Panc1 (cell line): ENCODE measurements at places on chromosomes 1 and 21.

GRCh38 chr21:31887391-31887841 lies 14.6 kb downstream of the HUNK start:
- no peak for DNase-seq

- no peak for DNase-seq
These were observed 105.6 kb downstream of the PLPP3 start for GRCh38 chr1:56473582-56474270.

- no peak for DNase-seq
These were observed 1.6 kb downstream of the C1orf226 start for GRCh38 chr1:162383091-162383490.

DNA sequence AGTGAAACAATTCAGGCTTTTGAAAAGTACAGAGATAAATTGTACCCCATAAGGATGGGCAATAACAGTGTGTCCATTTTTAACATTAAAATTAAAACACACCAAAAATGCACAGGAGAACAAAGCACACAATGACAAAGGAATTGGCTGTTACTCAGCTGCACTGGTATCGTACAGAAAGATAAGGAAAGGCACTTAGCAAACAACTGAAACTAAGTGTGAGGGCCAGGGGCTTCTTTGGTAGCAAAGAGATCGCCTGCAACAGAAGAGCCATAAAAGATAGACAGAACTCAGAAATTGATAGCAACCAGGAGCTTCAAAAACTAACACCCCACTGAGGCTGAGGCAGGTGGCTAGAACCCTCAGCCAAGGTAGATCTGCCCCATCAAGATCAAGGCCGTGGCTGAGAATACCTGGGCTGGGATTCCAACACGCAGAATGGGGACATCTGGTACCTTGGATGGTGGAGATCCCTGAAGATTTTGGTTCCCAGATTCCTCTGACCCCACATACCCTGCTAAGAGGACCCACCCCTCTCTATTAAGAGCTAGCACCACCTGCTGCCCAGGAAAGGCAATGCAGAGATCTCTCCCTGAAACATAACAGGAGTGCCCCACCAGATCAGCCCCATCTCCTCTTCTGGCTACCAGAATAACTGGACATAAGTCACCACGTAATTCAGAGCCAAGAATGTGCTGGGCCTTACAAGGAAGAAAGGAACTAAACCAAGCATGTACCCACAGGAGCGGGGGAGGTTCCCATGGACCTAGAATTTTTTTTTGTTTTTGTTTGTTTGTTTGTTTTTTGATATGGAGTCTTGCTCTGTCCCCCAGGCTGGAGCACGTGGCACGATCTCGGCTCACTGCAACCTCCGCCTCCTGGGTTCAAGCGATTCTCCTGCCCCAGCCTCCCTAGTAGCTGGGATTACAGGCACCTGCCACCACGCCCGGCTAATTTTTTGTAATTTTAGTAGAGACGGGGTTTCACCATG lies 16.2 kb downstream of the PLEKHO1 start:
- peak; percentile 36 for DNase-seq

- no peak for DNase-seq
These were observed 2.7 kb downstream of the HTR1D start for GRCh38 chr1:23214640-23215039.

- no peak for DNase-seq
These were observed 7.7 kb upstream of the LMNA start for GRCh38 chr1:156106624-156107488.

DNA sequence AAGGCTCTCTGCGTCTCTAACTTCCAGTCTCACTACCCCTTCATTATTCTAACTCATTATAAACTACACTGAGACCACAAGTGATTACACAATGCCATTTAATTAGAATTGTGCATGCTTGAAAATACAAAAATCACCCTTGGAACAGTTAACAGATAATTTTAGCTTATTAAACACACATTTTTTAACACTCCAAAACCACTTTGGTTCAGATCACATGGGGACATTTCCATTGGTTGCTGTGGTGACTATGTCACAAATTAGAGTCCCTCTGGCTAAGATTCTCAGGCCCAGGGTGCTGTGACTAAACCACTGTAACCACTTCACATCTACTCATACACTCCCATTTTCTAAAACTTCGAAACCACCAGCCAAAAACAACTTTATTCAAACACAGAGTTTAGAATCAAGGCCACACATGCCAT lies 43.0 kb downstream of the JAK1 start:
- no peak for DNase-seq

- DNase-seq: no peak
These were observed 74.0 kb upstream of the KCNE2 start for GRCh38 chr21:34289856-34290255.

GRCh38 chr1:9078752-9079500 lies 9.5 kb upstream of the SLC2A5 start:
- DNase-seq: no peak

DNA sequence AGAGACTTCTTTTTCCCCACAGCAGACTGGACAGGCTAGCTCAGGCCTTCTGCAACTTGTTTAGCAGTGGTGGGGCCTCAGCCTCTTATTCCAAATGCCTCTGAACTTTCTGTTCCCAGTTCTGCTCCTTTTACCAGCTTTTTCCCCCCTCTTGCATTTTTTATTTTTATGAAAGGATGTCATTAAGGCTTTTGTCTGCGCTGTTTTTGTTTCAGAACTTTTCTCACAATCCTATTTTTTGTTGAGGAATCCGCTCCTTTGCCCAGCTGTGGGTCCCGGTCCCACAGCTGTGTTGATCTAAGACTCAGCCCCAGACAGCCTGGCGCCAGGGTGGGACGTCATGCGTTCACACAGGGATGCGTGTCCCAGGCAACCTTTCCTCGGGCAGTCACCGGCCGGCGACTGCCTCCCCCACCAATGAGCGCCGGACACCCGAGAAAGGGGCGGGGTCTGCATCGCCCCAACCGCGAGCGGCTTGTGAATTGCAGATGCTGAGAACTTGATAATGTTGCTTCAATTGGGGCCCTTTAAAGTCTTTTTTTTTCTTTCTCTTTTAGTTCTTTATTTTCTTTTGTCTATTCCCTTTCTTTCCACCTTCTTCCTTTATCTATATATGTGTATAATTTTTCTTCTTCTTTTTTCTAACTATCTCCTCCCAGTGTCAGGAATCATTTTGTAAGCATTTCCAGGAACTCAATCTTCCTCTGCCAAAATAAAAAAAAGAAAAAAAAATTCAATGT lies 3.0 kb upstream of the ID3 start:
- DNase-seq: no peak

GRCh38 chr1:44239331-44239960 lies 26.2 kb downstream of the DMAP1 start:
- no peak for DNase-seq

GRCh38 chr1:3599286-3599811 lies 12.0 kb downstream of the MEGF6 start:
- DNase-seq: no peak

- DNase-seq: no peak
These were observed 34.3 kb downstream of the GPR137B start for GRCh38 chr1:236176337-236177336.

GRCh38 chr1:65459397-65459768 lies 38.9 kb downstream of the LEPR start:
- peak; percentile 17 for DNase-seq

DNA sequence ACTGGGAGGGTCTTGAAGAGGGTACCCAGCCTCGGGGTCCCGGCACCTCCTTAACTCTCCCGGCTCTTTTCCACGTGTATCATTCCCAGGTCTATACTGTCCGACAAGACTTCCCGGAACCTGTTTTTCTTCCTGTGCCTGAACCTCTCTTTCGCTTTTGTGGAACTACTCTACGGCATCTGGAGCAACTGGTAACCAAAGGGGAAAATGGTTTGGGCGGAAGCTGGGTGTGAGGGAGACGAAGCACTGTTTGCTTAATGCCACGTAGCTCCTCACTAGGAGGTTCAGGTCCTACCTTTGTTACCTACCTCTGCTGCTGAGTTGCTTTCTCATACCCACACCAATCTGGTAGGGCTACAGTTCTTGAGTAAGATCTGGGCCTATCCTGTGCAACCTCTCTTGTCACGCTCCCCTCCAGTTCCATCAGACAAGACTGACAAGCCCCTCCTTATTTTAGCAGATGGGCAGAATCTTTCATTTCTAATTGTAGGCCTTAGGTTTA lies 642 bp downstream of the SLC30A7 start:
- DNase-seq: peak; percentile 4
